ENCODE measurements at places on chromosomes 2 and 18.

DNA sequence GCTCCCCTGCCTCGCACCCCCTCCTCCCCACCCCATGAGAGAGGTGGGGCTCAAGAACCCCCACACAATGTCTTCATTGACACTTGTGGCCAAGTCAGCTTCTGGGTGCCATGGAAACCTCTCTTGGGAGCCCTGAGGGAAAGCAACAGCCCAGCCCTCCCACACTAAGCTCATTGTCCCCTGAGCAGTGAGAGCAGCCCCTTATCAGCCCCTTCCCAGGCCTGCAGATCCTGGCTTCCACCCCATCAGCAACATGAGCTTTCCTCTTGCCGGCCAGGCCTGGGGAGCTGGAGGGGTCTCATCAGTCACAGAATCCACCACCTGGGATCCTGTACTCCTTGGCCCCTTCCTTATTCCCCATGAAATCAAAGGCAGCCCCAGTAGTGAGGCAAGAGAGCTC, 107.8 kb upstream of the ST3GAL5 start:
- DNase-seq: no peak

GRCh38 chr18:35513181-35513936, 15.6 kb upstream of the INO80C start:
- no peak for DNase-seq

DNA sequence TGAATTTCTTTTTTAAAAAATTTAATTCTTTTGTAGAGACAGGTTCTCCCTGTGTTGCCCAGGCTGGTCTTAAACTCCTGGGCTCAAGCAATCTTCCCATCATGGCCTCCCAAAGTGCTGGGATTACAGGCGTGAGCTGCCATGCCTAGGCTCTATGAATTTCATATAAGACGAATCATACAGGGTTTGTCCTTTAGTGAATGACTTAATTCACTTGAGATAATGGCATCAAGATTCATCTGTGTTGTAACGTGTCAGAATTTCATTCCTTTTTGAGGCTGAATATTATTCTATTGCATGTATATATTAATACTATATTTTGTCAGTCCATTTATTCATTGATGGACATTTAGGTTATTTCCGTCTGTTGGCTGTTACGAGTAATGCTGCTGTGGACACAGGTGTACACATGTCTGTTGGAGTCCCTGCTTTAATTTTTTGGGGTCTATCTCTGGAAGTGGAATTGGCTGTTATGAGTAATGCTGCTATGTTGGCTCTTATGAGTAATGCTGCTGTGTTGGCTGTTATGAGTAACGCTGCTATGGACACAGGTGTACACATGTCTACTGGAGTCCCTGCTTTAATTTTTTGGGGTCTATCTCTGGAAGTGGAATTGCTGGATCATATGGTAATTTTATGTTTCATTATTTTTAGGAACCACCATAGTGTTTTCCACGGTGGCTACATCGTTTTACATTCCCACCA, 210.6 kb downstream of the CAMKMT start:
- DNase-seq: no peak

DNA sequence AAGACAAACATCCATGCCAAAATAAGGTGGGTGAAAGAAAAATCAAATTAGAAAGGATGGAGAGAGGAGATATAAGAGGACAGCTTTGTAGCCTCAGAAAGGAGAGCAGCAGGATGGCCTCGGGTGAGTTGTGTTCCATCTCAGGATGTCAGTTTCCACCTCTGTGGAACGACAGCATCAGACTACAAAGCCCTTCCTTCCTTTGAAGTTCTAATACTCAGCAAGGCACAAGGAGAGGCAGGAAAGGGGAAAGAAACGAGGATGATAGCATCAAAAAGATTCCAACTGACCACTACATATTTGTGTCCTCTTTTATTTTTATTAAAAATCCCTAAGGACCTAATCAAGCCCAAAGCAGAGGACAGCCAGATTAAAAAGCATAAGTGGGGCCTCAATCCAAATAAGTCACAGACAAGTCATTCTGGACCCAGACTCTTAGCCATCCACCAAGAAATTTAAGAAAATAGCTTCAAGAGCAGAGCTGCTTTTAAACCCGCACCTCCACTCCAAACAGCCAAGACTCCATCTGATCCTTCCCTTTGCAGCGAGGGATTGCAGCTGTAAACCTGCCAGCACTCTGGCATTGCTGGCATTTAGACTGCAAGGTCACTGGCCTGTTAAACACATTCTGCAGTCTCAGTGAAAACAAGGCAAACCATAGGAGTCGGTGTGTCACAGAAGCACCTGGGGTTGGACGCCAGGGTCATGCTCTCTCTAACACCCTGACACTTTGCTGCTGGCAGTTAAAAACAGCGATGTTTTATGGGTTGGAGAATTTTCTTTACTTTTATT, 314.5 kb upstream of the CHAC2 start:
- DNase-seq: no peak

DNA sequence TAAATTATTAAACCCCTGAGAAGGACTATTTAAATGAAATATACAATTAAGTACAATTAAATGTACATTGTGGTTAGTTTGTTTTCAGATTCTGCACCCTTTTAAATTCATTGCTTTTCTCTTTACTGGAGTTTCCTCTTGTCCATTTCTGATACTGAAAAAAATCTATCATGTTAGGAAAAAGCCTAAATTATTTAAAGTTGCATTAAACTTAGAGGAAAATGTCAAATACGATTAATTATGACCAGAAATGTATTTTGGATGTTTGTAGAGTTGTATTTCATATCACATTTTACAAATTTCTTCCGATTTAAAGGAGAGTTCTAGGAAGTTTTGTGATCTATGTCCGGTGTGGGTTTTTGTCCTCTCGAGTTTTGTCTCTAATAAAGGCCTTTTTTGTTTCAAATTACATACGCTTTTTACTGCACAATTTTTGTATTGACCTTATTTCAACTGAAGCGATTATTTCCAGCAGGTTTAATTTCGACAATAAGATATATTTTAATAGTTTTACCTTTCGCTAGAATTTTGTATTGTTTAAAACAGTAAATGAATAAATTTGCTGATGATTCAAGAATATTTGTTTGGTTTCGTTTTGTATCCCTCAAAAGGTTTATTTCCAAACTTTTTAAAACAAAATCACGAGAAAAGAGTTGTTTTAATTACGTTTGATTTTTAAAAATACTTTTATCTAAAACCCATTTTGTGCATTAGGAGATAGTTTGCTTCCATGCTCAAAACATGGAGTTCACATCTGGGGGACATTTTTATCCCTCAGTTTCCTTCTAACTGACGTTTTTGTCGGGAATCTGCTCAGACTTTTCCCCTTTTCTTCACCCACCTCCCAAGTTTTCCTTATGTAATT, 3.3 kb upstream of the SATB2 start:
- DNase-seq: no peak

GRCh38 chr2:152062125-152063091, 36.4 kb downstream of the CACNB4 start:
- no peak for DNase-seq

DNA sequence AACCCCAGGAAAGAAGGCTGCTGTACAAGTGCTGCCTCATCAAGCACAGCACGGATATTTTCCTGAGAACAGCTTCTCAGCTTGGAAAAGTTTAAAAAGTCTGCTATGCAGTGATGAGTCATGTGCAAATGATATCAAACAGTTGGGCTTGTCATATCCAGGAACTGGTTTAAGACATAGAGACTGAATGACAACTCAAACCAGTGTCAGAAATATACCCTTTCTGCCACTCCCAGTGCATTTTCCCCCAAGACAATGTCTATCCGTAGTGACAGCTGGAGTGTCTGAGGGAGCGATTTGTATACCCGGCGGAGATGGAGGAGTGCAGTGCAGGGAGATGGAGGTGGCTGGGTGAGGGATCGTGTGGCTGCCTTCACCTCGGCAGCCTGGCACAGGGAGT, 28.2 kb downstream of the SOX11 start:
- DNase-seq: no peak
